ENCODE measurements at places on chromosomes 1 and 21.
A peak's percentile ranks its signal among the peaks of the same experiment; 100 is the strongest.

DNA sequence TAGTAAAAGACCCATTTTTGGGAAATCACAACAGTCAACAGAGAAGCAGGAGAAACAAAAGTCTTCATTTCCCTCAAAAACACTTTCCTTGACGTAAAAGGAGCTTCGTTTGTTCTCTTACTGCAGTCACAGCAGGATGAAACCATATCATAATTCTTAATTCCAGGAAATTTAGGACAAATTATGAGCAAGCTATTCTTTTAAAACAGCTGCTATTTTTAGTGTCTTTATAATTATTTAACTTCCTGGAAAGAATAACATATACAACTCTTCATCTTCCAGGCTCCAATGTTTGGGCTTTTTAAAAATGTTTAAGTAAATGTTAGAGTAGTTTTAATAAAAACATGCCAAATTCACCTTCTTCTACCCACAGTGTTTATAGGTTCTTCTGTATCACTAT, 563.5 kb downstream of the LTN1 start:
- no peak for DNase-seq

- DNase-seq: no peak
Observed at GRCh38 chr1:174812016-174812415, 187.7 kb upstream of the CACYBP start.

DNA sequence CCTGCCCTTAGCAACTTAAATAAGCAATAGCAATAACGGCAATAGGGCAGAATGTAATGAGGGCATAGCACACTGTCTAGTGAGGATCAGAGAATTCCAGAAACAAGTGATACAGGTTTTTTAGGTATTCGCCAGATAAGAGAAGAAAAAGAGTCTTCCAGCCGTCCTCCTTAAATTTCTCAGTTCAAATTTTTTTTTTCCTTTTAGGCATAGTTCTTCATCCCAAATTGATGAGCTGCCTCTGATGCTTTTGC, 1.8 kb downstream of the PIGV start:
- no peak for DNase-seq

DNA sequence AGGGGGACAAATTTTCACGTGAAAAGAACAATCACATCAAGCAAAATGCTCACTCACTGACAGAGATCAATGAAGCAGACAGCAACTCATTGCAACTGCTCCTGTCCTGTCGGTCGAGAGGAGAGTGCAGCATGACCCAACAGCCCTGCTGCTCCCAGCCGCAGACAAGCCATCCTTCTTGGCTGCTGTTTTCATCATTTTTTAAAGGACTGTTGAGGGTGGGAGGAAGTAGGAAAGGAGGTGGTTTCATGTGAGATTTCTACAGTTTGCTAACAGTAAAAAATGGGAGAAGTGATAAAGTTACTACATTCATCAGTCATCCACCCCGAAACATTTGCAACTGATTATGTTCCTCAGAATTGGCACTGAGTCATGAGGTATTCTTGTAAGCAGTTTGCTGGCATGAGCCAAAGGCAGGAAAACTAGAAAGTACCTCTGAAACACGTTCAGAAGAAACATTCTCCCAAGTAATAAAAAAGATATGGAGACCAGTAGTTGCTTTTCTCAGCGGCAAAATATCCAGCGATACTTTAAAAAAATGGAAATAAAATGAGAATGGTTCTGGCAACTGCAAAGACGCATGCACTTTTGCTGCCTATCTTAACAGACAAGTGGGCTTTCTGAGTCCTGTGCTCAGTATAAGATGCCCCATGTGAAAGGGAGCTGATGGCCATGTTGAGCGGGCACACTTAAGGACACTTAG, 72.0 kb upstream of the CLDN14 start:
- no peak for DNase-seq

DNA sequence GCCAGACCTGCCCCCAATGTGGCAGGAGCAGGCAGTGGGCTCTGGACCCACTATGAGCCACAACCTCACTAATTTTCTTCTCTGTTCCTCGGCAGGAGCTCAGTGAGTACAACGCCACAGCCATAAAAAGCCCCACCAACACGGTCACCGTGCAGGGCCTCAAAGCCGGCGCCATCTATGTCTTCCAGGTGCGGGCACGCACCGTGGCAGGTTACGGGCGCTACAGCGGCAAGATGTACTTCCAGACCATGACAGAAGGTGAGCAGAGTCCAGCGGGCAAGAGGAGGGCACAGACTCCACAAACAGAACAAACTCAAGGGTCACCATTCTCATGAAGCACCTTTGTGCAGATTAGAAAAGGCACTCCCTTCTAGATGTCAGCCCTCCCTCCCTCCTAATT, 79.9 kb downstream of the LACTBL1 start:
- DNase-seq: no peak

DNA sequence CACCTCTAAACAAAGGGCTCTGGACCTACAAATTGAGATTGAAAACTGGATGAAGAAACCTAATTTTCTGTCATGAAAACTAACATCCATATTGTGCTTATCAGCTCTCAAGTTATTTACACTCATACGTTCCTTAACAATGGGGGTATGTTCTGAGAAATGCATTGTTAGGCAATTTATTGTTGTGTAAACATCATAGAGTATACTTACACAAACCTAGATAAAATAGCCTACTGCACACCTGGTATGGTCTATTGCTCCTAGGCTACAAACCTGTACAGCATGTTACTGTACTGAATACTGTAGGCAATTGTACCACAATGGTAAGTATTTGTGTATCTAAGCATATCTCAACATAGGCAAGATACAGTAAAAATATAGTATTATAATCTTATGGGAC, 191.4 kb downstream of the TM2D1 start:
- DNase-seq: no peak

- no peak for DNase-seq
Observed at GRCh38 chr1:182955596-182956588, 2.9 kb upstream of the SHCBP1L start.

DNA sequence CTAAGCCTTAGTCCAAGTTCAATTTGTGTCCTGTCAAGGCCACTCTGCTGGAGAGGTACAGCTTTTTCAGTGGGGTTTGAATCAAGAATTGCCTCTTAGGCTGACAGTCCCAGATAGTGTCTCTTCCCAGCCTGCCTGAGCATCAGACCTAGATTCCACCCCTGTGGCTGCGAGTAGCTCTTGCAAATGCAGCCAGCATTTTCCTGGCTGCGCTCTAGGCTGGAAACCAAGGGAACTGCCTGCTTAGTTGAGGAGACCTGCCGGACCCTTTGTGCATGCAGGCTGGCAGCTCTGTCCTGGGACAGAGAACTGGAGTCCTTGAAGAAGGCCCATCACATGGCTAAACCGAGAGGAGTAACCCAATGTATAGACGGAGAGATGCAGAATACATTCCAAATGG, 293.7 kb downstream of the PCP4 start:
- no peak for DNase-seq

- no peak for DNase-seq
Observed at GRCh38 chr1:93095804-93096585, 16.9 kb downstream of the MTF2 start.

DNA sequence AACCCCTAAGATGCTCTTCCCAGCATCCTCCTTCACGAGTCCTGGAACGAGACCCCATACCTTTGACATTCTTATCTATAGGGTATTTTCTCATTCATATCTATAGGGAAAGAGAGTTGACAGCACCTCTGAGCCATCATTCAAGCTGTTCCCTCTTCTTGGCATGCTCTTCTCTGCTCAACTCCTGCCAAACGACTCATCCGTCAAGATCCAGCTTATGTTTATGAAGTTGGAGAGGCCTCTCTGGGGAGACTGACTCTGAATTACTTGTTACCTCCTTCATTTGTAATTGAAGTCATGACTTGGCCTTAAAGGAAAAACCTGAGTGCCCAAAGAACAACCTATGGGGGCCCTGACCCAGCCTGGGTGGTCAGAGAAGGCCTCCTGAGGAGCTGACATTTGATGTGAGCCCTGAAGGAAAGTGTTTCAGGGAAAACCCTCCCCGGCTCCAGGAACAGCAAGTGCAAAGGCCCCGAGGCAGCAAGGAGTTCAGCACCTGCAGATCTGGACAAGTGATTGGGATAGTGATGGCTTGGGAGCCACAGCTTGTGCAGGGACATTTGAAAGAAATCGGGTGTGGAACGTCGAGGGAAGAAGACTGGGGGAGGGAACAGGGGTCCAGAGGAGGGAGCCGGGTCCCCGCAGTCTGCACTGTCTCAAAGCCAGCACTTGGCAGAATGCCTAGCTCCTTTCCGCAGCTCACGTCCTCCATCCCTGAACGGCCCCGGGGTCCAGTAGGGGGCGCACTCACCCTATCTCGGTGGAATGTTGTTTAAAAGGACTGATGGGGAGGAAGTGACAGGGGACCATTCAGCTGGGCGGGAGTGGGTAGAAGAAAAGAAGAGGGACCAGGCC, 14.0 kb upstream of the CDA start:
- DNase-seq: peak; percentile 33

DNA sequence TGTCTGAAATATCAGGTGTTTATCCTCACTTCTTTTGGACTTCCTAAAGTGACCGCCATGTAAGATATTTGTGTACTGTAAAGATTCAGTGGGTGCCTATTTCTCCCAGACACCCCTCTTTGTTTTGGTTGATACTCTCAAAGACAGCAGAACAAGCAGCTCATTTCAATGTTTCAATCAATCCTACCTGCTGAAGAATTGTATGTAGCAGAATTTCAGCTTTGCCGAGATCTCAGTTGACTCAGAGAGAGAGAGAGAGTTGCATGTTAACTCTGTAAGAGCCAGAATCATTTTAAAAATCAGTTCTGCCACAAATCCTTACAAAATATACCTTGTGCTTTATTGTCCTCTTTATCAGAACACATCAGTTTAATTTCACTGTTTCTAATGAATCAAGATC, 987.3 kb downstream of the ADGRL2 start:
- DNase-seq: no peak

GRCh38 chr1:161953256-161953920, 70.3 kb downstream of the OLFML2B start:
- DNase-seq: no peak

DNA sequence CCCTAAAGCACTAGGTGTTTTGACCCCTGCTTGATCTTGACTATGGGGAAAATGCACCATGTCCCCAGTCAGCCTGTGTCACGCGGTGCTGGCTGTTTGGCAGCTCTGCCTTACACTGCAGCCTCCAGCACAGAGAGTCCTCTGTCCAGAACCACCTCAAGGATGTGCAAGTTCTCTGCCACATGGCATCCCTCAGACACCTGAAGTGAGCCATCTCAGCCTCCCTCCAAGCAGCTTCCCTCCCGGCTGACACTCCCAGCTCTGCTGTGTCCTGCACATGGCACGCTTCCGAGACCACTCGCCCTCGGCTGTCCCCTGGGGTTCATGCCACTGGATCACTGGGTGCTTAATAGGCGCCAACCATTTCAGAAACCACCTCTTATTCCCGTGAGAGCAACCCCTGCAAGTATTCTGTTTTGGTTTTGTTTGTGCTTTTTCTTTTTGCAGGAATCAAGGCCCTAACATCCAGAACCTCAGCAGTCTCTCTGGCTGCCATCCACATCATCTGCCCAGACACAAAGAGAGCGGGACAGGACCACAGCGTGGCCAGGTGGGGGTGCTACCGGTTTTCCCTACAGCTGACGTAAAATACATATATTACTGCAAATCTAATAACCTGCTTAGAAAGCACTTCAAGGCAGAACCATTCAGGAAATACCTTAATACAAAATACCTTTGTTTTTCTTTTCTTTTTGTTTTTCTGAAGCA, 45.7 kb downstream of the CAPZB start:
- peak; percentile 22 for DNase-seq

DNA sequence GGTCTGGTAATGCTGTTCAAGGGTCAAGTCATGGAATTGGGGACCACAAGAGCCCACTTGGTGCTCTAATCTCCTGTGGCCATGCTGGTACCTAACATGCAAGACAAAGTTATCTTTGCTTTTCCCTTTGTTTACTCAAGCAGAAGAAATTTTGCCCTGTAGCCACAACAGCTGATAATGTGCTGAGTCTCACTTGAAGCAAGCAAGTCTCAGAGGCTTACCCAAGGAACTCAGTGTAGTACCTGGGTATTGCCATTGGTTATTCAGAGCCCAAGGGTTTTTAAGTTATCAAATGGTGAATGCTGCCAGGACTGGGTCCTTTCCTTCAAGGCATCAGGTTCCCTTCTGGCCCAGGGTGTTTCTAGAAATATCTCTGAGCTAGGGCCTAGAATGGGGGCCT, 198.9 kb upstream of the RNPC3 start:
- no peak for DNase-seq

DNA sequence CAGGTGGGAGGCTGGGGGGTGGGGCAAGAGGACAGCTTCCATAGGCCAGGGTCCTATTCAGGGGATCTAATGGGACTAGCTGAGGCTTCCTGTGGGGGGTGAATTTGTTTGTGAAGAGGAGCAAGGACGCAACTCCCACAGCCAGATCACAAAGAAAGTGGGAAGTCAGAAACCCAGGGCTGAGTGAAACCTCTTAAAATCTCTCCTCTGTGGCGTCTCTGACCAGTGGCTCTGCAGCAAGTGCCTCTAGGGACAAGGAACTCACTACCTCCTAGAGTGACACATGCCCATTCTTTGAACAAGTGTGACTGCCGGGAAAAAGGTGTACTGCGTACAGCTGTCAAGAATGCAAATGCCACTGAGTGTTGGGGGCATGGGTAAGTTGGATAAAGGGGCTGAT, 187.9 kb downstream of the HIVEP3 start:
- no peak for DNase-seq

DNA sequence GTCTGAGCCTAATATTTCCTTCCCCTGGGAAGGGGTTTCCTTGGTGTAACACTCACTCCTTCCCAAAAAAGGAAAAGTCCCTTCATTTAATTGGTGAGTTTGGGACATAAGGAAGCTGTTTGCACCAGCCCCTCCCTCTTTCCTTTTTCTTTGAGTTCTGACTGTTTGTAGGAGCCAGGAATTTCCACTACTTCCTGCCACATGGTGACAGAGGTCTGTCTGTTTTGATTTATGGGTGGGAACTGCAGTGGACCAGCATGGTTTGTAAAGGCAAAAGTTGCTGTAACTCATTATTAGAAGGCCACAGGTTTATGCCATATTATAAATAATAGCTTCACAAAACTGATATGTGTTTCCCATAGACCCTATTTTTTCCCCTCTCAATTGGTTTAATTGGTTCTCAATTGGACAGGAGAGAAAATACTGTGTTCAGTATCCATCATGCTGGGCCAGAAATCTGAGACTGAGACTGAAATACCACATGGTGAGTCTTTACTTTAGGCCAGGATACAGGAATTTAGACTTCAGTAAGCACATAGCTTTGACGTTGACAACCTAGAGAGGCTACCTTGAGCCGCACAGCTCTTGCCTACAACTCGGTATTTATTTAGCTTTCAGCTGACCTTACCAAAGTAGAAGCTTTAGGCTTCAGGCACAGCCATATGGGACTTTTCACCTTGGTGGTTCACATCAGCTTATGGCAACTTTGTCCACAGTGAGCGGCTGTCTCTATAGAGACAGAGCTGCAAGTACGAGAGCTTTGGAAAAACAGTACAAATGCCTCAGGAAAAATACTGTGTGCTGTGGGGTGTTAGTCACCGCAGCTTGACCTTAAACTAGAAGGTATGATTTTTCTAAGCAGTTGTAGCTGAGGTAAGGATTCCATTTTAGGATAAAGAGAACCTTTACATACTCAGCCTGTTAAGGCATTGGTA, 40.0 kb upstream of the RGS7 start:
- no peak for DNase-seq

DNA sequence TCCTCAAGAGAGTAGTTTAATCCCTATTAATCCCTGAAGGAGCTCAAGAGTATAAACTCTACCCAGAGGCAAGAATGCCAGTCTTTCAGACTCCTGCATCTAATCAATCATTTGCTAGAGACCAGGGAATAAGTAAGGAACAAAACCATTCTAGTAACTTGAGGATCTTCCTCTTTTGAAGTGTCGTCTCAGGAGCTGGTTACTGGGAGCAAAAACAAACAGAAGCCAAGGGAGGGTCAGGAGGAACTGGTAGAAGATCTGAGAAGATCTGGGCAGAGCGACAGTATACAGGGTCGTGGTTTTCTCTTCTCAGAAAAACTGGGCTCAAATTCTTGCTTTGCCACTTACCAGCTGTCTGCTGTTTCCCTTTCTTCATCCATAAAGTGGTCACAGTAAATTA, 69.3 kb downstream of the RPS6KA1 start:
- no peak for DNase-seq
